ENCODE measurements at places on chromosomes 2 and 18. TPM values are rescaled to one million over a fixed set of nuclear protein-coding genes. Genes with fewer than 3 reads are reported as not detected.

The ARHGEF4 gene
- 2.9 TPM for total RNA-seq

The STARD6 gene
- total RNA-seq: 0.09 TPM

The MYOM1 gene
- total RNA-seq: 1.1 TPM

The PSD4 gene
- 81.8 TPM for total RNA-seq

The HRH4 gene
- total RNA-seq: 0.24 TPM

DNA sequence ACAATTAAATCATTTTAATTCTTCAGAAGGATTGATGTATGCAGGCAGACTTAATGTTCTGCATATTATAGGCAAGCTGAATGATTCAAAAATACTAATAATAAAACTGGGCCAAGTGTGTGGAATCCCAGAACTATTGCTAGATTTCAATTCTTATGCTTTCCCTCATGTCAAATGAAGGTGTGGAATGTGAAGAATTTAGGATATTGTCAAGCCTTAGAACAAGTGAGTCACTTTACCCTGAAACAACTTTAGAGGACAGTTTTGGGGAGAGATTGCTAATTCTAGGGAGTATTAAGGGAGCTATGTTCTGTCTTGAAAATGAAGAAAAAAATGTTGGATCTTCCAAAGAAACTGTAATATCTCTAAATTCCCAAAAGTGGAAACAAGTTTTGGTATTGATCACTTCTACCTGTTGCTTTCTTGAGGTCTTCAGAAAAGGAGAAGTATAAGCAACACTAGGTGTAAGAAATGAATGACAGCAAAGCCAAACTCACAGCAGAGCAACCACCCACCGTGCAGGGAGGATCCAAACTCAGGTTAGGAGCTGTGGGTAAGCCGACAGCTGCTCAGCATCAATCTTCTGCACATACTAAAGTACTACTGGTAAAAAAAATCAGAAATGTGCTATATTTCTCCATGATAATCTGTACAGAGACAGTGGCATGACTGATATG is 818.1 kb downstream of the SLC4A3 start:
- no peaks in the 10 kb centered on the region for H3K27me3 ChIP-seq
- H3K27ac ChIP-seq: no peak overlapping the region
- H3K4me1 ChIP-seq: no peaks in the 10 kb centered on the region

- no peaks in the 10 kb centered on the region for H3K36me3 ChIP-seq
- no peak overlapping the region for H3K27ac ChIP-seq
- no peak overlapping the region for H3K4me3 ChIP-seq
- H3K4me1 ChIP-seq: no peaks in the 10 kb centered on the region
- no peak for DNase-seq
- H3K27me3 ChIP-seq: no peaks in the 10 kb centered on the region
These were observed 138.5 kb downstream of the RIT2 start for GRCh38 chr18:42976869-42977590.

DNA sequence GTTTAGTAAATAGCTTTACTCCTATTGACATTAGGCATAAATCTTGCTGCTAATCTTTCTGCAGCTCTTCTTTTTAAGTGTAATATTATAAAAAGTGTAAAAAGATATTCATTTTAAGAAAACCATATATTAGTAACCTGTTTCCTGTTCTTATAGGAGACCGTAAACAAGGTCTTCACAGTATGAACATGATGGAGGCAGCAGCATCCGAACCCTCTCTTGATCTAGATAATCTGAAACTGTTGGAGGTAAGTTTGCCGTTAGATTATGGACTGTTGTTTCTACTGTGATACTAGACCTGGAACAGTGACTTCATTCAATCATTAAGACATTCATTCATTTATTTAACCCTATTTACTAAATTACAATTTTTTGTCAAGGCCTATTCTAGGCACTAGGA is 120.0 kb upstream of the FAM117B start:
- H3K4me3 ChIP-seq: no peak overlapping the region
- no peak for DNase-seq
- no peaks in the 10 kb centered on the region for H3K4me1 ChIP-seq
- no peaks in the 10 kb centered on the region for H3K27me3 ChIP-seq
- H3K36me3 ChIP-seq: no peaks in the 10 kb centered on the region

DNA sequence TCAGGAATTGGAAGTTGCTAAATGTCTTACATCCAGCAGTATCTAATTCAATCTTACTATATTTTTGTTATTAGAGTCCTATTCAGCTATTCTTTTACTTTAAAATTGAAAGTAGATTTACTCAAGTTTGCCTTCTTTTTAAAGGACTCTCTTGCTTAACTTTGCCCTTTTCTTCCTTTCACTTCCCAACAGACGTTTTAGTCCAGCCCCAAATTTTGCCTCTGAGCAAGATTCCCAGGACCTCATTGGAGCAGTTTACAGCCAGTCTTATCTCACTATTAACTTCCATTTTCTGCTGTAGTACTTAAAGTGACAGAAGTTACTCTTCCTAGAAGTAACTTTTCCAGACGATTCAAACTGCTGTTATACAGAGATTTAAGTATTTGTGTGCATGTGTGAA is 1.7 kb upstream of the PRKD3 start:
- H3K4me1 ChIP-seq: peaks cover 9% of the 10 kb centered on the region
- no peak overlapping the region for H3K27ac ChIP-seq
- DNase-seq: no peak
- no peak overlapping the region for H3K4me3 ChIP-seq
- peaks cover 24% of the 10 kb centered on the region for H3K27me3 ChIP-seq
- H3K36me3 ChIP-seq: no peaks in the 10 kb centered on the region

DNA sequence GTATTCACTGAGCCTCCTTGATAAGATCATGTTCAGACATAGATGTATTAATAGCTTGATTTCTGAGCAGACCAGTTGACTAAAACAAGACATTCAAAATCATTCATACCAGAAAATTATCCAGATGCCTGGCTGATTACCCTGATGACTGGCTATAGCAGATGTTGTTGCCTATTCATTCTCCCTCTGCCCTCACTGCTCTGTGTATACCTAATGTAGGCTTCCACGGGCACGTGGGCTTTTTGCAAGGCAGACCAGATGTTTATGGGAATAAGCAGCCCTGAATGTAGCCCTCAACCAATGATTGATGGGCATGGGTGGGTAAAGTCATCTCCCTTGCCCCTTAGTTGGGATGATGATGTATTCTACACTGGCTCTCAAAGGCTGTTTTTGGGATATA is 289.1 kb downstream of the MBD2 start:
- no peaks in the 10 kb centered on the region for H3K4me1 ChIP-seq
- no peak overlapping the region for H3K27ac ChIP-seq
- H3K36me3 ChIP-seq: no peaks in the 10 kb centered on the region
- H3K4me3 ChIP-seq: no peak overlapping the region
- H3K27me3 ChIP-seq: no peaks in the 10 kb centered on the region

DNA sequence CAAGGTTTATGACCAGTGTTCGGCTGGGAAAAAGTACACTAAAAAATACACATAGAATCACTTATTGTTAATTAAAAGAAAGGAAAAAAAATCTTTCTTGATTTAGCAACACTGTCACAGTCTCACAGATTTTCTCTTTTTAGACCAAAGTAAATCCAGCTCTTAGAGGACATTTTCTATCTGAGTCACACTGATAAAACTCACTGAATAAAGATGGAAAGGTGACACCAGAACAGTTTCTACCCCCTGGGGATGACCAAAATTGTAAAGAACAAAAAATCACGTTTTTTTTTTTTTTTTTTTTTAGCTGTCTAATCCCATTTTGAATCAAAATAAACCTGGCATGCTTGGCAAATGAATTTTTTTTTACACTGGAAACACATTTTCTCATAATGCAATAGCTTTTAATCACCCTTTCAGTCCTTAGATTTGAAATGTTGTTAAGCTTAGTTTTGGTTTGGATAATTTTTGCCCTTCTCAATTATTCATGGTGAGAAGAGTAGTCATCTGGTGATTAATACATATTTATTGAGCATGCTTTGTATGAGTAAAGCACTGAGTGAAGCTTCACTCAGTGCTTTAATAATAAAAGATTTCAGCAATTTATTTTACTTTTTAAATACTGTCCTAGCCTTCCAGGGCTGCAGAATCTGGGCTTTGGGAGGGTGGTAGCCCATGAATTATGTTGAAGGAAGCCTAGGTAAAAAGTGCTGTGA is 886.3 kb downstream of the SLC4A3 start:
- no peak overlapping the region for H3K27ac ChIP-seq
- no peak for DNase-seq
- no peaks in the 10 kb centered on the region for H3K4me1 ChIP-seq
- no peaks in the 10 kb centered on the region for H3K27me3 ChIP-seq
- H3K4me3 ChIP-seq: no peak overlapping the region

GRCh38 chr2:191333911-191334357 is 88.7 kb downstream of the MYO1B start:
- H3K4me3 ChIP-seq: no peak overlapping the region
- DNase-seq: no peak
- no peaks in the 10 kb centered on the region for H3K36me3 ChIP-seq
- no peaks in the 10 kb centered on the region for H3K27me3 ChIP-seq

DNA sequence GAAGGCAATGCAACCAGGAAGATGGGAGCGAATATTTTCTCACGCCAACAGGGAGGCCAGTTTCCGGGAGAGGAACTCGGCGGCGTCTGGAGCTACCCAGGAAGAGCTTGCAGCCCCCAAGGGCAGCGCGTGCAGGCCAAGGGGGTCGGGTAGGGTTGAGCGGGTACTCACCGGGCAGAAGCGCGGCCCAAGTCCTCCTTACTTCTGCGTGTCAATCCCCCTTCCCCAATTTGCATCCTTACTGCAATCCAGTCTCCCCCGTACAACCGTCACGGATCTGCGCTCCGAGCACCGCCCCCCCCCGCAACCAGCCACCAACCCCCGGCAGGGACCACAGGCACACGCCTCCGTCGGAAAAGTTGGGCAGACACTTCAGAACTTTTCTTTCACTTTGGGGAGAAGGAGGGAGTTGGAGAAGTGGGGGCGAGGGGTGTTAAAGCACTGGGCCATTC is 1.3 kb downstream of the ATP8B1 start:
- H3K27me3 ChIP-seq: peaks cover 70% of the 10 kb centered on the region
- H3K36me3 ChIP-seq: no peaks in the 10 kb centered on the region
- H3K27ac ChIP-seq: peak overlapping the region; percentile 31
- no peak for DNase-seq
- H3K4me3 ChIP-seq: peak overlapping the region; percentile 39

DNA sequence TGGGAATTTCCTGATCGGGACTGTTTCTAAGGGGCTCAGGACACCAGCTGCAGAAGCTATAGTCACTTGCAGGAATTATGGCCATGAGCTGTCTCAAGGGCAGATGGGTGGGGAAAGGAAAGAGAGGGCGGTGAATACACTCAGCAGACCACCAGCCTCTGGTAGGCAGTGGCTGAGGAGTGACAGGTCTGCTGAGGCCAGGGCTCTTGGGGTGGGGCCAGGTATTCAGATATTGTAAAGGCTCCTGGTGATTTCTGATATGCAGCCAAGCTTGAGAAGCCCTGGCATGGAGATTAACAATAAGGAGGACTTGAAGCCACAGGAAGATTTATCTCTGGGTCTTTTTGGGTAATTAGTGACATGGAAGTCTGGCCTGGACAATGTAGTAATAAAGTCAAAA is 145.3 kb upstream of the AQP4 start:
- no peaks in the 10 kb centered on the region for H3K36me3 ChIP-seq
- no peak for DNase-seq

GRCh38 chr2:187554011-187554703 is at the start of gene TFPI:
TSS of gene TFPI (minus strand) at chr2:187554435. CDS start at chr2:187503768, 50,667 bp downstream.
- DNase-seq: peak; percentile 30
- H3K4me1 ChIP-seq: no peaks in the 10 kb centered on the region
- H3K4me3 ChIP-seq: peak within 1 kb of the TSS; percentile 49
- H3K27me3 ChIP-seq: no peaks in the 10 kb centered on the region
- peak within 1 kb of the TSS; percentile 73 for H3K27ac ChIP-seq

GRCh38 chr2:228065686-228066085 is 115.8 kb downstream of the SPHKAP start:
- H3K36me3 ChIP-seq: no peaks in the 10 kb centered on the region
- no peaks in the 10 kb centered on the region for H3K4me1 ChIP-seq
- H3K27ac ChIP-seq: no peak overlapping the region
- no peak for DNase-seq

- H3K4me3 ChIP-seq: no peak overlapping the region
- peak; percentile 17 for DNase-seq
- no peaks in the 10 kb centered on the region for H3K27me3 ChIP-seq
These were observed 23.0 kb downstream of the SMYD1 start for GRCh38 chr2:88090446-88091283.

- peak; percentile 37 for DNase-seq
- H3K36me3 ChIP-seq: no peaks in the 10 kb centered on the region
- H3K4me3 ChIP-seq: no peak overlapping the region
- no peaks in the 10 kb centered on the region for H3K4me1 ChIP-seq
- H3K27me3 ChIP-seq: no peaks in the 10 kb centered on the region
These were observed 90.2 kb upstream of the DNAJC10 start for GRCh38 chr2:182625814-182626213.

GRCh38 chr2:148565272-148565894 is 79.2 kb upstream of the EPC2 start:
- H3K36me3 ChIP-seq: no peaks in the 10 kb centered on the region
- no peaks in the 10 kb centered on the region for H3K27me3 ChIP-seq
- no peaks in the 10 kb centered on the region for H3K4me1 ChIP-seq
- H3K4me3 ChIP-seq: no peak overlapping the region

GRCh38 chr18:38933322-38933721 is 1367.7 kb upstream of the CELF4 start:
- H3K27ac ChIP-seq: no peak overlapping the region
- no peaks in the 10 kb centered on the region for H3K36me3 ChIP-seq
- H3K27me3 ChIP-seq: no peaks in the 10 kb centered on the region
- no peak overlapping the region for H3K4me3 ChIP-seq

DNA sequence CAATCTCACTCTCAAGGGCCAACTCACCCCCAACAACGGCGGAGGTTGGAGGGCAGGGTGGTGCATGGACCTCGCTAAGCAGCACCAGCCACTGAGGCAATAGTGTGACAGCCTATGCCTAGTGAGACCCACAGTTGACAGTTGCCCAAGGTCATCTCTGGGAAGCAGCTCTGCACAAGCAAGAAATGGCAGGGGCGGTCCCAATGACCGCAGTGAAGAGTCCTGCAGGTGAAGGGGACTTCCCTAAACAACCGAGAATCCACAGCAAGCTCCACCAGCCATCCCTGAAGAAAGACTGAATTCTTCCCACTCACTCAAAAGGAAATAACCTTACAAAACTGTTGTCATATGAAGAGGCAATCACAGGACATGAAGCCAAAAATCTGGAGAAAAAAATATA is 313.4 kb upstream of the ID2 start:
- no peaks in the 10 kb centered on the region for H3K36me3 ChIP-seq
- H3K4me3 ChIP-seq: no peak overlapping the region
- H3K4me1 ChIP-seq: no peaks in the 10 kb centered on the region
- H3K27me3 ChIP-seq: no peaks in the 10 kb centered on the region
- no peak for DNase-seq

DNA sequence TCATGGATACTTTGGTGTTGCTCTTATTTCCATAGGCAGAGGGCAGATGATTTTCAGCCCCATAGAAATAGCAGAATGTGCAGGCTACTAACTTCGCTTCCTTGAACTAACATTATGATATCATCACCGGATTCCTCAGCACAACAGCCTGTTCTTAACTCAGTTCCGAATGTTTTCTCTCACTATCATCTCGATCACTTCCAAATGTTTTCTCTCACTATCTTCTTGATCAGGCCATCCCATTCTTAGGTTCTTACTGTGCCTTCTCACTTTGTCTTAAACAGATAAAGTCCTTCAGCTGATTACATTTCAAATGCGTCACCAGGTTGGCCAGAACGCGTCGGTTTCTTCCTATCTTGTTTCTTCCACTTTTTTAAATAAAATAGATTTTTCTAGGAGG is 11.4 kb upstream of the MBD2 start:
- H3K27me3 ChIP-seq: no peaks in the 10 kb centered on the region
- no peak overlapping the region for H3K27ac ChIP-seq
- H3K4me1 ChIP-seq: peaks cover 2% of the 10 kb centered on the region
- H3K36me3 ChIP-seq: no peaks in the 10 kb centered on the region
